ENCODE measurements at places on chromosomes 7 and 10. TPM values are rescaled to one million over a fixed set of nuclear protein-coding genes. Genes with fewer than 3 reads are reported as not detected.

The EN2 gene
- 1.7 TPM for total RNA-seq

The GRID2IP gene
- total RNA-seq, result 0.27 TPM

DNA sequence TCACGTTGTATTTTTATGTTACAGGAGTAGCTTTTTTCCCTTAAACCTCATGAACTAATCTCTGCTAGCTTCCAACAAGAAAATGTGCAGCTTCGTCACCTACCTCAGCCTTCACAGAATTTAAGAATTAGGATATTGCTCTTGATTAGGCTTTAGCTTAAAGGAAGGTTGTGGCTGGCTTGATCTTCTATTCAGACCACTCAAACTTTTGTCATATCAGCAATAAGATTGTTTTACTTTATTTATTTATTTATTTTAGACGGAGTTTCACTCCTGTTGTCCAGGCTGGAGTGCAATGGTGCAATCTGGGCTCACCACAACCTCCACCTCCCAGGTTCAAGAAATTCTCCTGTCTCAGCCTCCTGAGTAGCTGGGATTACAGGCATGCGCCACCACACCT, 125.6 kb upstream of the GPR22 start:
- DNase-seq, result no peak

The CHAT gene
- not detected for total RNA-seq

- no peak for DNase-seq
Observed at GRCh38 chr10:61541960-61542359, 88.8 kb upstream of the TMEM26 start.

The SPDYE5 gene
- total RNA-seq, result not detected

- no peak for DNase-seq
Observed at GRCh38 chr7:50774319-50774718, 8.4 kb downstream of the GRB10 start.

DNA sequence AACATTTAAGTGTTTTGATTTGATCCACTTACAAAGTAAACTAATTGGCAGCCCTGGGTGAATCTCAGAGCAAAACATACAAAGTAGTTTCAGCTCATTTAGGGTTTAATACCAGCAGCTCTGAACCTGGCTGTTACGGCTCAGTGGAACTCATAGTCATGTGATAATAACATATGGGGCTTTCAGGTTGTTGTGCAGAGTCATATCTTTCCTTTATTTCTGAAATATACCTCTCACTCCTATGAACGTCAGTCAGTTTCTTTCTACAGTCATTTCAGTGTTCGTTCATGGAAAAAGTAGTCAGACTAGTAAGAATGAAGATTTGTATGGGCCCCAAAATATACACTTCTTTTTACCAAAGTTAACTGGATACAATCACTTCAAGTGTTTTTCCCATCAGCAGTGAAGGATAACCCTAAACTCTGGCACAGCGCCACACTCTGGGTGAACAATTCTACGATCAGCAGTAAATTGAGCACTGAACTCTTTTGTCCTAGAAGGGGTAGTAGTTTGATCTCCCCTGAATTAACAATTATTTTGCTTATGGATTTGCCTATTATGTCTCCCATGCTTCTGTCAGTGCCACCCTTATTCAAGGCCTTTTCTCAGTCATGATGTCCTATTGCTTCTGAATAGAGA, 218.6 kb downstream of the THSD7A start:
- no peak for DNase-seq

The LIPM gene
- not detected for total RNA-seq

The EBLN1 gene
- not detected for total RNA-seq

- peak; percentile 40 for DNase-seq
Observed at GRCh38 chr7:99440195-99440594, 1.5 kb downstream of the CPSF4 start.

The HOXA1 gene
- 5.5 TPM for total RNA-seq

DNA sequence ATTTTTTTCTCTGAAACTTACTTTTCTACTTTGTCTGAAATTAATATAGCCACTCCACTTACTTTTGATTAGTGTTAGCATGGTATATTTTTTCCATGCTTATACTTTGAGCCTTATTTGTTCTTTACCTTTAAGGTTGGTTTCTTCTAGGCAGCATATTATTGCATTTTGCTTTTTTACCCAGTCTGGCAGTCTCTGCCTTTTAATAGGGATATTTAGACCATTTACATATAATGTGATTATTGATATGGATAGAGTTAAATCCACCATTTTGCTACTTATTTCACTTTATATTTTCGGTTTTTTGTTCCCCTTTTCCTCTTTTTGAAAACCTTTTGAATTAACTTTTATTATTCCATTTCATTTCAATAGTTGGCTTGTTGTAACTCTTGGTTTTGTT, 30.3 kb downstream of the CYP26A1 start:
- DNase-seq, result no peak

The SLC26A5 gene
- total RNA-seq, result not detected

The FANK1 gene
- 1.4 TPM for total RNA-seq

The GHRHR gene
- not detected for total RNA-seq

GRCh38 chr10:102620138-102620590, 24.1 kb upstream of the TRIM8 start:
- DNase-seq, result peak; percentile 55

- DNase-seq, result no peak
Observed at GRCh38 chr10:32240471-32240870, 106.5 kb downstream of the EPC1 start.

GRCh38 chr7:106138776-106139175, 26.7 kb upstream of the SYPL1 start:
- no peak for DNase-seq

- DNase-seq, result no peak
Observed at GRCh38 chr7:3310884-3311283, 9.8 kb downstream of the SDK1 start.

DNA sequence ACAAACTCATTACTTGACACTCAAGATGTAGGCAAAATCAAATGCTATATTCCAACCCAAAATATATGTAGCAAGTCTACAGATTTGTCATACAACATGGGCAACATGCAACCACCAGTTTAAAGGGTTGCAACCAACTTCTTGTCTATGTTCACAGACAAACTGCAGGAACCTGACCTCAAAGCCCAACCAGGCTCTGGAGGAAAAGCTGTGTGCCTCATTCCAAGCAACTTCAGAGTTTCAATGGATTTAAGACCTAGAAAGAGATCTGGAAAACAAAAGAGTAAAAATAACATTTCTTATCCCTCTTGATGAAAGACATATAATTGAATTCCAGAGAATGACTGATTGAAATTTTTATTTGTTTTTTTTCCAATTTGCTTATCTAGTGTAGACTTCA, 300.5 kb upstream of the ETV1 start:
- DNase-seq, result no peak

The UCMA gene
- not detected for total RNA-seq

- DNase-seq, result peak; percentile 46
Observed at GRCh38 chr7:44282601-44283171, 42.7 kb downstream of the CAMK2B start.

DNA sequence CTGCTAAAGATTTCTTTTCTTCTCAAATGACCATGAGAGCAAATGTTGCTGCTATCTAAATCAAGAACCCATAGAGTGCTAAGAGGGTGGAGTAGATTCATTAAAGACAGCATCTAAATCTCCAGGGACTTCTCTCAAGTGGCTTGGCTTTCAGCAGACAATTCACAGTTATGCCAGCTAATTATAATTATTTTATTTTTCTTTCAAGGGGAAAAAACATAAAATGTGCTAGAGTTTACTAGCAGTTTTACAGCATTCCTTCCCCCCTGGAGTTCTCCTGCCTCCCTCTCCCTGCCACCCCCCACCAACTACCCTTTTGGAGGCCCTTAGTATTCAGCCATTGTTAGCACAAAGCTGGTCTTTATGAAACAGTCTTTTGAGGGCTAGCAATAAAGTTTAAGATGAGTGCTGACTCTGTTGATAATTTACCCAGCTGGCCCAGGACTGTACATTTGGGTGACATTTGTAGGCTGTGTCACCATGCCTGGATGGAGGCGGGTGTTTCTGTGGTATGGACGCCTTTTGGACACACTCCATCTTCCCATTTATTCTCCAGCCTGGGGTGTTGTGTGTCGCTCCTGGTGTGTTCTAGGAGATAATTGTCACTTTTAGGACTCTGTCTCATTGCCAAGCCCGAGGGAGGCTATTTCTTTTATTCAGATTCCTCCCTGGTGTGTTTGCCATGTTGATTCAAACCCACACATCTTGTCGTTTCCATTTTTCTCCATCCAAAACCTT, 160.2 kb downstream of the CREB5 start:
- DNase-seq, result no peak

The ZNF503 gene
- 4.6 TPM for total RNA-seq

DNA sequence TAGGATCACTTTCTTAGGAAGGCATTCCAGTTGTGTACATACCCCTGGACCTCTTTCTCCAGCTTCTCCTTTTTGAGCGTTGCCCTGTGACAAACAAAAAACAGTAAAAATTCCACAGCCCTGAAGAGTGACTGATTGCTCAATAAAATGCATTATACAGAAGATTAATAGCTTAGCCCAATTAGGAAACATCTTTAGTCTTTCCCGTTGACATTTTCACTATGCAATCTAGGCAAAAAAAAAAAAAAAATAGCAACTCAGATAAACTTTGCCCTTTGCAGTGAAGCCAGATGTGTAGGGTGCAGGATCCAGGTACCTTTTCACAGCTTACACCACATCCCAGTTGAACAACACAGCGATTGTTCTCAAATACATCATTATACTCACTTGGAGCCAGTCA, 17.9 kb downstream of the COL28A1 start:
- no peak for DNase-seq

The KLLN gene
- 1.2 TPM for total RNA-seq

DNA sequence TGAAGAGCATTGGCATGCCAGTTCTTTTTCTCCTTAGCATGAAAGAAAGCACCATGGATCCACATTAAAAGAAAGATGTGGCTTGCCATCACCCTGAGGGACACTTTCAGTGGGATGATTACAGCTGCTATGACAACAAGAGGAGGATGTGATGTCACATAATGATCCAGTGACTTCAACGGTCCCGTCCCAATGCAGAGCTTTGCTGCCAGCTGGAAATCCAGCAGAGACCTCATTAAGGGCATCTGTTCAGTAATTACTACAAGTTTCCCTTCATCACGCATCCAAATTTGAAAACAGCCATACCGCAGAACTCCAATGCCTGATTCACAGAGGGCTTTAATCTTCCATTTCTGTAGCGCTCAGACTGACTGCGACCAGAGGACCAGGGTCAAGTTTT, 206.6 kb downstream of the LSM5 start:
- no peak for DNase-seq

The MACC1 gene
- total RNA-seq, result 0.05 TPM

DNA sequence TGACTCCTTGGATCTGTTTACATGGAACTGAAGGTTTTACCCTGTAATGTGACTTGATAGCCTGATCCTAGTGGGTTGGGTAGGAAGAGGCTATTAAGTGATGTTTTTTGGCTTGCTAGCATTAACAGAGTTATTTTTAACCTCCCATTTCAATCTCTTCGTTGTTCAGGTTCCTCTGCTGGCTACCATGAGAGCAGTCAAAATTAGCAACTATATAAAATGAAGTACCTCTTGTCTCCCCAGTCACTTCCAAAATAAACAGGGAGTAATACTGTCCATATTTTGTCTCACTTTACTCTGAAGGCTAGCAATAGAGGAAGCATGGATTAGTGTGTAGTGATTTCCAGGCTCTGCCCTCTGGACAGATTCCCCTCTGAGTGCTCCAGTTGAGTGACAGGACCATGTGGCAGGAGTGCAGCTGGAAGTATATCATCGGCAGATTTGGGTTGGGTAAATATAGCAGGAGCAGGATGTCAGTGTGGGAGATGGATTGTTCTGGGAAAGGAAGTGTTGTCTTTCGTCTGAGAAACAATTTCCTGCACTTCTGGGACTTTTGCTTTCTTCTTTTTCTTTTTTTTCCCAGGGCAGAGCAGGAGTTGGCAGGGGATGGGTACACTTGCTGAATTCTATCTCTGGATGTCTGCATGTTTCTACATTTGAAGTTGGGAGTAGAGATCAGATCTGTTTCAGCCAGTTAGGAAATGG, 35.2 kb downstream of the GBF1 start:
- DNase-seq, result peak; percentile 100

GRCh38 chr7:97027427-97028234, 3.0 kb upstream of the DLX5 start:
- peak; percentile 90 for DNase-seq

The SLC39A12 gene
- total RNA-seq, result not detected

DNA sequence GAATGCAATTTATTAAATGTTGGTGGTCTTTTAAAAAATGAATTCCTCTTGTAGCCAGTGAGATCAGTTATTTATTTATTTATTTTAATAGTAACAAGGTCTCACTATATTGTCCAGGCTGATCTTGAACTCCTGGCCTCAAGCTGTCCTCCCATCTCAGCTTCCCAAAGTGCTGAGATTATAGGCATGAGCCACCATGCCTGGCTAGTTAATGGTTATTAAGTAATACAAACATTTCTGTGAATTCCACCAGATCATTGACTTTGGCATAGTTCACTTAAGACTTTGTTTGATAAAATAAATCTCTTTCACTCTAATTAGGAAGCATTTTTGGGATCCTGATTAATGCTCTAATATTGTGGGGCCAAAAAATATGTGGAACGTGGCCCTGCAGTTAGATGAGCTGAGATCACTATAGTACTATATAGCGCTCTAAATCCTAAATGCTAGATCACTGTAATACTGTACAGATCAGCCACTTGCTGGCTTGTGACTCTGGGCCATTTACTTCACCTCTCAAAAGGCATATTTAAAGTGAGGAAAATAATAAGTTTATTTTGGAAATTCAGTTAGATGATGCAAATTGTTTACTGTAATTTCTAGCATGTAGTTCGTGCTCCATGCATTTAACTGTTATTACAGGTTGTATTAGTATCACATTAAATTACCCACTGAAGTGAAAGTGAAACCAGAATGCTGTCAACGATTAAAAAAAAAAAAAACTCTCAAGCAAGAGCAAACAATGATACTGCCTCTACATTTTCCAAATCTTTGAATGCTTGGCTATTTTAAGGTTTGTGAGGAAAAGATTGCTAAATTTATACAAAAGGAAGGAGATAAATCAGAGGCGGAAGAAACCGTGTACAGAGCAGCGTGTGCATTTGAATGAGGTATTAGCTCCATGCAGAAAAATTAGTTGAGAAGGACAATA, 15.9 kb upstream of the FAS start:
- DNase-seq, result peak; percentile 57

The MYH16 gene
- not detected for total RNA-seq

The C10orf67 gene
- not detected for total RNA-seq

The LRRC18 gene
- total RNA-seq, result not detected

DNA sequence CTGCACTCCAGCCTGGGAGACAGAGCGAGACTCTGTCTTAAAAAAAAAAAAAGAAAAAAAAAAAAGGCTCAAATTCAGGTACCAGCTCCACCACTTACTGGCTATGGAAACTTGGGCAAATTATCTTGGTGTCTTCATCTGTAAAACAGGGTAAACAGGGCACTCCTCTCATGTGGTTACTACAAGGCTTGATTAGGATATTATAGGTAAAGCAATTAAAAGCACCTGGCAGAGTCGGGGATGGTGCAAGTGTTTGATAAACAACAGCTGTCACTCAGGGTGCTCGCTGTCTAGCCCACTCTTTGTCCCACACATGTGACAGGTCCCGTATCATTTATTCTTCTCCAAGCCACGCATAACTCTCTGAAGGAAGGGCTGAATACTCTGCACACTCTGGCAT, 96.9 kb downstream of the SORBS1 start:
- DNase-seq, result no peak

The OPTN gene
- total RNA-seq, result 75.2 TPM

The SMKR1 gene
- 3.9 TPM for total RNA-seq

The ITIH5 gene
- not detected for total RNA-seq

Data from myocyte (in vitro differentiated cells).